WTC11 (cell line): ENCODE measurements at places on chromosomes 2 and 18. TPM values are rescaled to one million over a fixed set of nuclear protein-coding genes. Genes with fewer than 3 reads are reported as not detected.

The ACTR3 gene
- total RNA-seq = 148 to 169 TPM (median 149 TPM) in 3 replicates

The OTOS gene
- total RNA-seq = not detected in 3 replicates

The GGCX gene
- 40.9 to 42.9 TPM (median 41.4 TPM) in 3 replicates for total RNA-seq

The CYP27C1 gene
- 2.1 to 2.9 TPM (median 2.4 TPM) in 3 replicates for total RNA-seq

The RUFY4 gene
- 0.31 to 0.64 TPM (median 0.57 TPM) in 3 replicates for total RNA-seq

The ACTG2 gene
- 1.4 to 2.7 TPM (median 1.8 TPM) in 3 replicates for total RNA-seq

The VWA3B gene
- not detected in 3 replicates for total RNA-seq

The GALNT13 gene
- 8.5 to 9.9 TPM (median 8.8 TPM) in 3 replicates for total RNA-seq

The MPHOSPH10 gene
- total RNA-seq = 27.8 to 36.6 TPM (median 31.4 TPM) in 3 replicates

The RESP18 gene
- not detected in 3 replicates for total RNA-seq

The ASXL3 gene
- 0.35 to 0.76 TPM (median 0.66 TPM) in 3 replicates for total RNA-seq

The AOX1 gene
- 3.6 to 5.4 TPM (median 4.8 TPM) in 3 replicates for total RNA-seq

The RNASEH1 gene
- 34.0 to 44.4 TPM (median 38.7 TPM) in 3 replicates for total RNA-seq

The FZD7 gene
- total RNA-seq = 136 to 153 TPM (median 137 TPM) in 3 replicates

The AMER3 gene
- 0.05 to 0.13 TPM (median 0.09 TPM) in 3 replicates for total RNA-seq

The CDH20 gene
- total RNA-seq = 0.16 to 0.39 TPM (median 0.16 TPM) in 3 replicates

The BCS1L gene
- 31.4 to 35.4 TPM (median 32.7 TPM) in 3 replicates for total RNA-seq

The ANKRD53 gene
- total RNA-seq = 0.39 to 0.81 TPM (median 0.80 TPM) in 3 replicates

The IL36G gene
- 0.32 TPM in 1 of 3 replicates, not detected in the others for total RNA-seq

The DOCK10 gene
- total RNA-seq = 0.76 to 2.9 TPM (median 1.6 TPM) in 3 replicates
